GM12878 (cell line): ENCODE measurements at places on chromosomes 5 and 9.

GRCh38 chr5:124888622-124889485, 142.4 kb upstream of the ZNF608 start:
- DNase-seq: no peak

GRCh38 chr5:61202213-61202612, 39.9 kb upstream of the SMIM15 start:
- DNase-seq: peak; percentile 32

GRCh38 chr5:134129411-134130238, 15.1 kb downstream of the TCF7 start:
- DNase-seq: no peak

- no peak for DNase-seq
Observed at GRCh38 chr9:76651119-76651705, 113.0 kb upstream of the PCA3 start.

GRCh38 chr5:61132559-61132958, 29.7 kb downstream of the SMIM15 start:
- DNase-seq: no peak

DNA sequence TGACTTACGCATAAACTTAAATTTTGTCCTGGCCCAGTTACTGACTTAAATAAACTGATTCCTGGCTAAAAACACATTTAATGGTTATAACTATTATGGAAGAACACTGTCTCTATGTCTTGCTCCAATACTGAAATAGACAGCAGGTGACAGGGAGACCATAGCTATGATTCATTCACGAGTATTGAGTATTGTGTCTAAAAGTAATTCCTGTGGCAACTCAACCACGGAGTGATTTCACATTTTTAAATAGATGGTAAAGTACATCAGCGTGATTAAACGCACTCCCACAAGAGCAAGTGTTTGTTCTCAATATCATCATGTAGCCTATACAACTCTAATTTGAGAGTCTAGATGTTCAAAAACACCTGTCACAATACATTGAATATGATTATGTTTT, 35.9 kb upstream of the PCSK1 start:
- DNase-seq: no peak
